ENCODE measurements at places on chromosomes 1 and 21.

- H3K4me1 ChIP-seq, result peaks cover 4% of the 10 kb centered on the region
- H3K27me3 ChIP-seq, result peaks cover 49% of the 10 kb centered on the region
- no peak overlapping the region for H3K27ac ChIP-seq
- no peaks in the 10 kb centered on the region for H3K36me3 ChIP-seq
- no peak overlapping the region for H3K4me3 ChIP-seq
- no peak for DNase-seq
Measured at GRCh38 chr1:76864383-76864782, 2.9 kb upstream of the ST6GALNAC5 start.

- H3K4me3 ChIP-seq, result no peak overlapping the region
- H3K36me3 ChIP-seq, result no peaks in the 10 kb centered on the region
- H3K27ac ChIP-seq, result no peak overlapping the region
- no peaks in the 10 kb centered on the region for H3K4me1 ChIP-seq
- no peak for DNase-seq
Measured at GRCh38 chr1:66644331-66644730, 107.9 kb upstream of the DYNLT5 start.

- no peak for DNase-seq
- no peak overlapping the region for H3K4me3 ChIP-seq
- H3K27ac ChIP-seq, result no peak overlapping the region
- no peaks in the 10 kb centered on the region for H3K27me3 ChIP-seq
Measured at GRCh38 chr1:208921259-208921658, 662.3 kb upstream of the CAMK1G start.

DNA sequence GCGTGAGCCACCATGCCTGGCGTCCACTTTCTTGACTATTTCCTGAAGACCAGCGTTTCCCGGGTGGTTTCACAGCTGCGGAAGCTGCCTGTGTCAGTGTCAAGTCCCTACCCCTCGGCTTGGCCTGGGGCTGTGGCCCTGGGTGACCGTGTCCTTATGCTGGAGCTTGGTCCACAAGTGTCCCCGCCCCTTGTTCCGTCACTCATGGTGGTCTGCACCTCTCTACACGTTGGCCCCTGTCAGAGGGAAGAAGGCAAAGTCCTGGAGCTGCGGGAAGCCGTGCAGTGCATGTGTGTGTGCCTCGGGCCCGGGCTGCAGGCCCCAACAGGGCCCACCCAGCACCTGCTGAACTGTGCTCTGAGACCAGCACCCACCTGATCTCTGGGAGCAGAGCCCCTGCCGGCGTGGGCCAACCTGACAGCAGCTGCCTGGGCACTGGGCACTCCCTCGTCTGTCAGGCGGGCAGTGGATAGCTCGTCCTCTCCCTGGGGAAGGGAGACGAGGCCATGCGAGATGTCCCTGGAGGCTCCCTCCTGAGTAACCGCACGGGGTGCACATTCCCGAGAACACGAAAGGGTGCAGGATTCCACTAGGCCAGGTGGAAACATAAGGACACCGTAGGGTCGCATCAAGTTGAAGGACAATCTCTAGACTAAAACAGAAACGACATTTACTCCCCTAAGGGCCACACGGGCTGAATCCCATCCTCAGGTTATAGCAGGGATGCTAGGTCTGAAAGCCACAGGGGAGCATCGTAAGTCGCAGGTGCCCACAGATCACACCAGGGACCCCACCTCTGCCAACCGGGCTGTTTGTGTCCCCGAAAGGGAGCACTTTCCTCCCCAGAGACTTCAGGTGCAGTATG is 2.4 kb upstream of the C1orf159 start:
- peaks cover 14% of the 10 kb centered on the region for H3K36me3 ChIP-seq
- H3K27me3 ChIP-seq, result peaks cover 15% of the 10 kb centered on the region
- H3K4me1 ChIP-seq, result peaks cover 15% of the 10 kb centered on the region
- peak overlapping the region; percentile 4 for H3K4me3 ChIP-seq
- DNase-seq, result no peak

Measured in activated CD4-positive, alpha-beta memory T cell treated with anti-CD3 and anti-CD28 coated beads, Interleukin-2, amount 10 ng/mL, durations not matched to agents 7 days and 5 days (primary cell).